Stimulated activated CD4-positive, alpha-beta T cell treated with anti-CD3 and anti-CD28 coated beads, Interleukin-1b, Interleukin-23, amount 100 ng/mL, for 1 hour (primary cell): ENCODE measurements at places on chromosomes 1 and 21.

DNA sequence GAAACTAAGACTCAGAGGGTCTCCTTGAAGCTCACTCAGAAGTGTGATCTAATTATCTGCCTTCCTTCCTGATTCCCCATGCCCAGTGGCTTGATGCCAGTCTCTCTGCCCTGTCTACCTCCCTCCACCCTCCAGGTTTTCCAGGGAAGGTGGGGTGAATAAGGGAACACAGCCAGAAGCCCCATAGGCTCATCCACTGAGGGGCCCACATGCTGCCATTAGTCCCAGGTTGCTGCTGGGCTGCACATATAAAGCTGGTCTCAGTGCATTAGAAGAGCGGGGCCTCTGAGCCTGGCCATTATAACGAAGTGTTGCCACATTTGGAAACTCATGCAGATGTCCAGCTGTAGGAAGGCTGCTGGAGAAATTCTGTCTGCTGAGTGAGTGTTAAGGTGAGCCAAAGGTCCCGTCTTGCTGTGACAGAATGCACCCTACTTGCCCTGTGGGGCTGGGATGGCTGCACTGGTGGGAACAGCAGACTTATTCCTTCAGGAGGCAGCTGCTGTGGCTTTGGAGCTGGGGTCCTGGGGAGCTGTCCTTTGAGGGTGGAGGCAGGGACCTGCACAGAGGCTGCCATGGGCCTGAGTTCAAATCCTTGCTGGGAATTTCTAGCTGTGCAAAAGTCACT is 2.9 kb downstream of the ADORA1 start:
- no peak for DNase-seq

DNA sequence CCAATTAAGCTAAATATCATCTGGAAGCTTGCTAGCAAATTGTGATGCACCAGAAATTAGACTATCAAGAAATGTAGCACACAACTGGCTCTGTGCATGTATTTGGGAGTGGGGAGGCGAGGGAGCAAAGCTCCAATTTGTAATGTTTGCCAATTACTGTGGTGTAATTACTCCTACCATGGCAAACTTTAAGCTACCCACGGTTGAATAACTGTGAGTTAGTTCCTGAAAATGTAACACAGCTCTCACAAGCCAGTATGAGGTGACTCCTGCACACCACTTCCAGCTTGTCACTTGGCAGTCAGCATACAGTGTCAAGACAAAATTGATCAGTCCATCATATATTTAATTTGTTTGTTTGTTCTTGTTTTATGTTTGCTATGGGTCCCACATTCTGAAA is 141.2 kb downstream of the TM2D1 start:
- DNase-seq = no peak

- no peak for DNase-seq
Measured at GRCh38 chr1:176164014-176164678, 42.9 kb downstream of the COP1 start.

- no peak for DNase-seq
Measured at GRCh38 chr1:52556641-52557360, 3.9 kb upstream of the TUT4 start.

GRCh38 chr1:92583821-92584760 is 97.4 kb upstream of the GFI1 start:
- DNase-seq = no peak

- DNase-seq = no peak
Measured at GRCh38 chr1:94961582-94961981, 34.7 kb upstream of the CNN3 start.

DNA sequence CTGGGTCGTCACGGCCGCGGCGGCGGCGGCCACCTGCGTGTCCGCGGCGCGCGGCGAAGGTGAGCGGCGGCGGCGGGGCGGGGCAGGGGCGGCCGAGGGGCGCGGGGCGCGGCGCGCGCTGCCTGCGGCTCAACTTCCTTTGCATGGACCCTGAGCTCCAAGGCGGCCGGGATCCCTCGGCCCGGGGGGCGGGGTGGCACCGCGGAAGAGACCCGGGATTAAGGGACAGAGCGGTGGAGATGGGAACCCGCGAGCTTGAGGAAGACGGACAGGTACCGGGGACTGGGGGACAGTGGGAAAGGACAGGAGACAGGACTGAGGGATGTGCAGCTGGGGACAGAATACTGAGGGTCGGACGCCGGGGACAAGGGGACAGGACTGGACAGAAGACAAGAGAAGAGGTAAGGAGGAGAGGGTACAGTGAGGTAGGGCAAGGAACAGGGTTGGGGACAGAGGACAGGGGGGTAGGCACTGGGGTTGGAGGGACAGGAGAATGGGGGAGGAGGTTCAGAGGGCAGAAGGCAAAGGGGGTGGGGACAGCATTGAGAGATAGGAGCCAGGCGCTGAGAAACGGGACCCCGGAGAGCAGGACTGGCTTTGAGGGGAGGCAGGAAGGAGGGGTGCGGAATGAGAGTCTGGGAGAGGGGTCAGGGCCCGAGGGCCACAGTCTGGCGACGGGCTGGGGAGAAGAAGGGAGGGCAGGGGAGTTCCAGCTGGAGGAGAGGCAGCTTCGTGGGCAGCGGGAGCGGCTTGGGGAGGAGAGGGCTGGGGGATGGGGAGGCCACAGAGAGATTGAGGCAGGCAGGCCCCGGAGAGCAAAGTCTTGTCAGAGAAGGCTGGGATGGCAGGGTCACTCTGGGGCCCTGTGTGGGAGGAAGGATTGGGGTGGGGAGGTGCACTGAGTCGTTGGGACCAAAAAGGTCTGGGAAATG is 648 bp downstream of the EPHA8 start:
- no peak for DNase-seq

DNA sequence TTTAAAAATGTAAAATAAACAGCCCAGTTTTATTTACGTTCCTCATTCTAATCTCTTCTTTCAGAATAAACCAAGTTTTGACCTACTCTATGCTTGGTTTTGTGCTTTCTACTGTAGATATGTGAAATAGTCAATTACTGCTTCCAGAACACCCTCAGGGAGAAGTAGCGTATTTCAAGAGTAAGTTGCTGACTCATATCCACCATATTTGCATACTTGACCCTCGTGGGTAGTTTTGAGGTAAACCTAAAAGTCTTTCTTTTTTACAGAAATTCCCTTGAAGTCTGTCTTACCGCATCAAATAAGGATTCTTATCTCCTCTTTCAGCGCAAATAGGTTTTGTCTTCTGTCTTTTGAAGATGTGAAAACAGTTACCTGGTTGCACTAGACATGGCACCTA is 1.4 kb upstream of the OR2L3 start:
- no peak for DNase-seq

DNA sequence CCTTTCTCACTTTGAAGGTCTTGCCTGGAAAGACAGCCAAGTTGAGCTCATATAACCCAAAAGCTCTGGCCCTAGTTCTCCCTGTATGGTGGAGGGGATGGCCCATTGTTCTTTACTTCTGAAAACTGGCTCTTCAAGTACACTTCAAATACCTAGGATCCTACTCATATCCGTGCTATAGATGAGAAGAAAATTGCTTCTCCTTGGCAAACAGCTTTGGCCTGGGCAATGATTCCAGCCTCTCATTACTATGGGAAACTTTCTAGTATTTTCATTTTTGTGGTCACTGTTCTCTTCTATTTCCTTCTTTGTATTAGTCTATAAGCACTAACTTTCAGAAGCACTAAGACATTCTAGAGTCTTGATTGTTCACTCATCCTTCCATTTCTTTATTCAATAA is 53.7 kb downstream of the ZNF697 start:
- no peak for DNase-seq

DNA sequence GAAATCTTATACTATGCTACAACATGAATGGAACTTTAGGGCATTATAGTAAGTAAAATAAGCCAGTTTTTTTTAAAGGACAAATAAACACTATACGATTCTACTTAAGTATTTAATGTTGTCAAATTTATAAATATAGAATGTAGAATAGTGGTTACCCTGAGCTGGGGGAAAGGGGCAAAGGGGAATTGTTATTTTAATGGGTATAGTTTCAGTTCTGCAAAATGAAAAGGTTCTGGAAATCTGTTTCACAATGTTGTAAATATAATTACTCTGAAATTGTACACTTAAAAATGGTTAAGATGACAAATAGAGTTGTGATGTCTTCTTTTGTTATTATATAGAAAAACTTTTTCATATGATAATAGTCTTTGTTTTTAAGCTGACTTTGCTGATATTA is 366.3 kb downstream of the MRPL39 start:
- no peak for DNase-seq

DNA sequence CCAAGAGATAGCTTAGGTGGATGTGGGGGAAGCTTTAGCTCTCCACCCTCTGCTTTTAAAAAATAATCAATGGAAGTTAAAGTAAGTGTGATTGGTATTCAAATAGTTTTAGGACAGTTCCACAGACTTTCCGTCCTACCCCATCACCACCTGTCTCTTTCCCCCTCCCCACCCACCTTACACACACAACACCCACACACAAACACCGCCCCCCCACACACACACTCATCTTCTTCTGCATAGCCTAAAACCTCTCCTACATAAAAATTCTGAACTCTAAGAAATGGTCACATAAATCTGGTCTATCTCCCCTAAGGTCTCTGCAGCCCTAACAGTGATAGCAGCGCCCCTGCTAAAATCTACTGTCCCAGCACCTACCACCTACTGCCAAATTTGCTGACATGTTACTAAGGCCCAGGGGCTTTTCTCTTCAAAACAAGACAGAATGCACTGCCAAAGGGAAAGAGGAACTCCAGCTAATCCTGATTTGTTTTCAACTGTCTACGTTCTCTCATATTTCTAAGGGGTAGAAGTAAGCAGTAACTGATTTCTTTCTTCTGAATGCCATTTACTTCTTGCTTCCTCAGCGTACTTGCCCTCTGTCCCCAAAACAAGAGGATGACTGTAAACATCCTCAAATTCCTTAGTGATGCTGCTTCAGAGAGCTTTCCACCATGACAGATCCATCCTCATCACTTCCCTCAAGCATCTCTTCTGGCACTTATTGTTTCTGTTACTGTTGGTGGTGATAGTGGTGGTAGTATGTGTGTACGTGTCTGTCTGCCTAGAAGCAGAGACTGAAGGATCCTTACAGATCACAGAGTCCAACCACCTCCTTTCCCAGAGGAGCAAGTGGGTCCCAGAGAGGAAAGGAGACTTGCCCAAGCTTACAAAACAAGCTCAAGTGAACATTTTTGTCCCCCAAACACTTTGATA is 56.8 kb downstream of the LUZP1 start:
- no peak for DNase-seq

- no peak for DNase-seq
Measured at GRCh38 chr1:92784021-92784638, 778 bp downstream of the EVI5 start.

GRCh38 chr1:46812065-46812963 is 13.5 kb downstream of the CYP4B1 start:
- no peak for DNase-seq

GRCh38 chr21:26732432-26733221 is 112.6 kb downstream of the ADAMTS1 start:
- no peak for DNase-seq

DNA sequence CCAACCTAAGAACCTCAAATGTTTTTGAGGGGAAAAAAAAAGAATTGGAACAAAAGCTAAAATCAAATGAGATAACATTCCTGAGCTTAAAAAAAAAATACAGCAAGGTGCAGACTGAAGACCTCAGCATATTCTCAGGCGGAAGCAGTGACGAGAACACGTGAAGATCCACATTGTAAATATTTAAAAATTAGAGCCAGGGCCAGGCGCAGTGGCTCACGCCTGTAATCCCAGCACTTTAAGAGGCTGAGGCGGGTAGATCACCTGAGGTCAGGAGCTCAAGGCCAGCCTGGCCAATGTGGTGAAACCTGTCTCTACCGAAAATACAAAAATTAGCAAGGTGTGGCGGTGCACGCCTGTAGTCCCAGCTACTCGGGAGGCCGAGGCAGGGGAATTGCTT is 15.7 kb downstream of the TFB2M start:
- DNase-seq = no peak

DNA sequence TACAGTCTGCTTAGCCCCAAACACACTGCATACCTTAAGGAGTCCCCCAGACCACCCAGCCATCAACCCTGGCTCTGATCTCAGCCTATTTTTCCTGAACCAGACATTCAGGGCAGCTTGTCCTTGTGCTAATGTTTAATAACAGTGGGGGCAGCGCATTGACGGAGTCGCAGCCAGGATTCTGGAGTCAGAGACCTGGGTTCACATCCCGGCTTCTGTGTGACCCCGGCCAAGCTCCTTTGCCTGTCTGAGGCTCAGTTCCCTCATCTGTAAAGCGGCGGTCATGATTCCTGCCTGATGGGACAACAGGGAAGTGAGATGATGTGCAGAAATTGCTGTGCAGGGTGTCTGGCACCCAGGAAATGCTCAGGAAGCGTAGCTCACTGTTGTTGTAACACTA is 63.1 kb downstream of the MATN1 start:
- no peak for DNase-seq

DNA sequence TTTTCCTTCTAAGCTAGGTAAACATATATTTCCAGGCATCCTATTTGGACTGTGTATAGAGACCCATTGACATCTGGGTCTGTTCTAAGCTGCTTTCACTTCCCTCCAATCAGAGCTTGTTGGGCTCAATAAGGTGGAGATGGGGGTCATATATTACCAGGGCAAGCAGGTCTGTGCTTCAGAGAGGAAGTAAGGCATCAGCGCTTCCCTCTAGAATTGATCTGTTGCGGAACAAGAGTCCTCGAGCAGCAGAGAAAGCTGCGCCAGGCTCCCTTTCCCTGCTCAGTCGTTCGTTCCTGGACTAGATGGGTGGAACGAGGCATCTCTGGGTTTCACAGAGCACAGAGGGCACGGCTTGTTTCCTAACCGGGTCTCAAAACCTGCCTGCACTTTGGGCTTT is 63.5 kb downstream of the DISC1 start:
- no peak for DNase-seq

GRCh38 chr1:167206166-167206835 is 14.4 kb upstream of the POU2F1 start:
- no peak for DNase-seq

DNA sequence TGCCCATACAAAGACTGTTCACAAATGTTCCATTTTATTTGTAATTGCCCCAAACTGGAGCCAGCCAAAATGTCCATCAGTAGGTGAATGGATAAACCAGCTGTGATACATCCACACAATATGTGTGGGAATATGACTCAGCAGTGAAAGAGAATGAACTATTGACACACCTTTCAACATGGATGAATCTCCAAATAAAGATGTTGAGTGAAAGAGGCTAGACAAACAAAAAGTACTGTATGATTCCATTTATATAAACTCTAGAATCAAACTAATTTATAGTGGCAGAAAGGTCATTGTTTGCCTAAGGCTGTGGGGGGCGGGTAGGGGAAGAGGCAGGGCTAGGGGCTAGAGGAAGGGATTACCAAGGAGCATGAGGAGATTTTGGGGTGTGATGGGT is 4.5 kb downstream of the DHCR24 start:
- DNase-seq = no peak
